ENCODE measurements at places on chromosomes 4 and X. TPM values are rescaled to one million over a fixed set of nuclear protein-coding genes. Genes with fewer than 3 reads are reported as not detected.

The PSAPL1 gene
- total RNA-seq: not detected

The ARHGAP36 gene
- not detected for total RNA-seq

The GAGE1 gene
- total RNA-seq: not detected

The GAB3 gene
- 6.2 TPM for total RNA-seq

The AFF1 gene
- 80.7 TPM for total RNA-seq

The BTK gene
- 0.13 TPM for total RNA-seq

The NSG1 gene
- 1.0 TPM for total RNA-seq

The BEX1 gene
- total RNA-seq: 0.46 TPM

The LANCL3 gene
- 0.83 TPM for total RNA-seq

The MCF2 gene
- total RNA-seq: 0.13 TPM

The BMPR1B gene
- total RNA-seq: 2.1 TPM

The PASD1 gene
- not detected for total RNA-seq

The ELOVL6 gene
- 21.7 TPM for total RNA-seq

The EMCN gene
- 97.3 TPM for total RNA-seq

The ARX gene
- not detected for total RNA-seq

The SPACA5 gene
- not detected for total RNA-seq

The LDB2 gene
- total RNA-seq: 80.9 TPM

The IL1RAPL2 gene
- not detected for total RNA-seq

The GPR78 gene
- total RNA-seq: not detected

The F9 gene
- total RNA-seq: not detected

The MGARP gene
- total RNA-seq: 16.2 TPM

The GPRIN3 gene
- total RNA-seq: 2.2 TPM

The FABP2 gene
- not detected for total RNA-seq

The KLF8 gene
- total RNA-seq: 1.0 TPM

The SERTM2 gene
- total RNA-seq: not detected

The NSUN7 gene
- total RNA-seq: 0.18 TPM

The EREG gene
- total RNA-seq: not detected

The TBC1D14 gene
- total RNA-seq: 24.8 TPM

The TEX13B gene
- not detected for total RNA-seq

The STK32B gene
- 7.8 TPM for total RNA-seq

The PLP1 gene
- total RNA-seq: not detected

The MXD4 gene
- 59.2 TPM for total RNA-seq

The EGFL6 gene
- not detected for total RNA-seq

The S100G gene
- not detected for total RNA-seq

The STATH gene
- not detected for total RNA-seq

The MAML3 gene
- total RNA-seq: 20.1 TPM

The RNF150 gene
- 0.33 TPM for total RNA-seq

The RHOXF1 gene
- not detected for total RNA-seq

The UFSP2 gene
- 26.7 TPM for total RNA-seq

The PF4V1 gene
- not detected for total RNA-seq
